ENCODE measurements at places on chromosomes 12 and 14.

DNA sequence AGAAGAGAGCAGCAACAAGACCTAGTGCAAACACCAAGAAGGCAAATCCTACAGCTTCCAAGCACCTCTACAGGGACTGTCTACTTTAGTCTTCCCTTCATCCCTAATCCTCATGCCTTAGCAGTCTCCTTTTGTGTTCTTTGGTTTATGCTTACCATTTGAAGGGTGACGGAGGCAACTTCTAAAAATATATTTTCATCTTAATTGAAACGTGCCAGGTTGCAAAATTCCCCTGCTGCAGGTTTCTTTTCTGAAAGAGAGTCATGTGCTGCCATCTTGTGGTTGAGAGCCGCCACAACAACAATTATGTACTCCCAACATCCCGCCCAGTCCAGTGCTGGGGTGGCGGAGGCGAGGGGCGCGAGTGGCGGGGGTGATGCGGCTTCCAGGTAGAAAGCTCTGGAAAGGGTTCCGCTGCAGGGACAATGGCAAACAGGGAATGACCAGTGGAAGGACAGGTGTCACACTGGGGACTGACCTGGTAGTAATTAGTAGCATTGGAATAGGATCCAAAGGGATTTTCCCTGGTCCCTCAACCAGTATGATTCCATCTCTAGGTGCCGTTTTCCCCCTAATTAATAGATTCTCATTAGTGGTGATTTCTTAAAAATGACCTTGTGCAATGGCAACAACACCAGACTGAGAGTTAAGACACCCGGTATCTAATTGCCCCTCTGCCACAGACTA, 80.3 kb upstream of the GNG2 start:
- DNase-seq = peak; percentile 31

- DNase-seq = no peak
These were observed 47.3 kb upstream of the TMED10 start for GRCh38 chr14:75223664-75224154.

DNA sequence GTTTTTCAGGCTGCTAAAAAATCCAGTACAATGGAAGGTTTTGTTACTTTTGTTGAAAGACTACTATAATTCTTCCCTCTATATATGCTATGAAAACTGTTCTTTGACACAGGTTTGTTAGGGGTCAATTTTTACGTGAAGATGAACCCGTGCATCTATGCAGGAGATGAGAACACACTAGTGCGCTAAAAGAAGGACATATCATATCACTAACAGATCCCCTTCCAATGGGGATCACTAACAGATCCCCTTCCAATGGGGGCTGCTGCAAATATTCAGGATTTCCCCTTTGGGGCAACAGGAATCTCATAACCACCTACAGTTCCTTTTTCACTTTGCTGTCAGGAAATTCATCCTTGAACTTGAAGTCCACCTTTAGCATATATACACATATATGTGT, 75.1 kb downstream of the CLMN start:
- DNase-seq = no peak

DNA sequence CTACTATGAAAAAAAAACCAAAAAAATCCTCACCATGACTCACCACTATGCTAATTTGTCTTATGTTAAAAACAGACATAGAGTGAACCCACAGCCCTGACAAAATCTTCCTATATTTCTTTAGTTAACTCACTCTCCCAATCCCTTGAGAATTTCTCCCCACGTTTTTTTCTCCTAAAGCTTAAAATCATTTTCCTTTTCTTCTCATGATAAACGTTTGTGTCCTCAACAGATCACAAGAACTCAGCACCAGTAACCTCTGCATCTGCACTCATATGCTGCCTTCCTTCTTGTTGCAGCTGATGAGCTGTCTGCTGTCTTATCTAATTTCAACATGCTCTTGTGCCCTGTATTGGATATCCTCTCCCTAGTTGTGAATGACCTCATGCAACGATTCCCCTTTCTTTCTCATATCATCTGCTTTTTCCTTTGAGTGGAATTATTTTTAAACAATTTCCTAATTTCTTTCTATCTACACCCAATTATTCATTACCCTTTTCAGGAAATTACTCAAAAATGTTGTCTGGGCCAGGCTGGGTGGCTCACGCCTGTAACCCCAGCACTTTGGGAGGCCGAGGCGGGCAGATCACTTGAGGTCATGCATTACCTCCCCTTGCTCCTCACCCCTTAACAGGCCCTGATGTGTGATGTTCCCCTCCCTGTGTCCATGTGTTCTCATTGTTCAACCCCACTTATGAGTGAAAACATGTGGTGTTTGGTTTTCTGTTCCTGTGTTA, 427.5 kb upstream of the MGAT4C start:
- no peak for DNase-seq

DNA sequence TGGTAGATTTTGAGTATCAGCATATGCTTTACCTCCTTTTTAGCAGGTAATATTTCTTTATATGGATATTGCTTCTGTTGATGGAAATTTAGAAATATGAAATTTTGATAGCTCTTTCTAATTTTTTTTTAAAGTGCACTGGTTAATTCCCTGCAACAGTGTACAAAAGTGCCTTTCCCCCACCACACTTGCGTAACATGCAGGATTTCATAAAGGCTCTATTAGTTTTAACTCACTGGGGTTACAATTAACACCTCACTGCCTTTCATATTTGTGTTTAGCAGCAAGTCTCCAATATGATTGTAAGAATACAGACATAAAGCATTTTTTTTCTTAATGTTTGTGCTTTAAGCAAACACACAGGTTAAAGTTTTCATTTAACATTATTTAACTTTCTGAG, 25.6 kb downstream of the MNAT1 start:
- no peak for DNase-seq

DNA sequence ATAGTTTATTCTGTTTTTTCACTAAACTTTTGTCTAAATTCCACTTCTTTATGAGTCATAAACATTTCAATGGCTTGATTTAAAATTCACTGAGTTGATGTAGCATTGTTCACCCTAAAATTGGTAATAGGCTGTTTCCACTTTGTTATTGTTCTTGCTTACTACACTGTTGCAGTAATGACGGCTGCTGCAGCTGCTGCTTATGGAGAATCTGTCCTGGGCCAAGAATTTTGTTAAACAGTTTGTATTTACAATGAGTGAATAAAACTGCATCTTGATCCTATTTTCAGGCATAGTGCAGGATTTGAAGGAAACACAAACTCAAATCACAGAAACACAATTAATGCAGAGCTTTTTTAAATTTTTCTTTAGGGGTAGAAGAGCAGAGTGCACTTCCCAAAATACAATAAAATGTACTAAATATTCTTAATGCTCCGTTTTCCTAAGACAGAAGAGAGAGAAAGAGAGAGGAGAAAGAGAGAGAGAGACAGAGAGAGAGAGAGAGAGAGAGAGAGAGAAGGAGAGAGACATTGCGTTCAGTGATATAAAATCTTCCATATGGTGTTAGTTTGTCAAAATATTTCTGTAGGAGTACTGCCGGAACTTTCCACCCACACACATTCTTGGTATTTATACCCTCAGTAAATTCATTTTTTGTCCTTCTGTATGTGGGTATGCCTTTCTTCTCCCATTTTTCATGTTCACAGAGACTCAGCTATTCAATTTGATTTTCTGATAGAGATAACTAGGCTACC, 266.4 kb downstream of the LRFN5 start:
- DNase-seq = no peak
